ENCODE measurements at places on chromosomes 2 and 18.

DNA sequence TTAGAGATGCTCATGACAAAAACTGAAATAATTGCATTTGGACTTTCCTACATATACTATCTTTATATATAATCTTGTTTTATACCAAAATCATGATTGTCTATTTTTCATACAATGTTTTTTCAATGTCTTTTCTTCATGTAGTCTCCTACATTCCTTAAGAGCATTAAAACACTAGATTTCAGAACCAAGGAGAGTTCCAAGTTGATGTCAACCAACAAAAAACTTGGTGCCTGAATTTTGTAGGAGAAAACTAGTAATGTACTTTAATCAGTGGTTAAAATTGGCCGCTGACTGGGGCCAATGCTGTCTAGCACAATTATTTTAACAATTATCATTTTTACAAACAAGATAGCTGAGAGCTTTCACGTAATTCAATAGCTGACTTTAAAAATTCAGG is 678.8 kb downstream of the DCC start:
- no peak for DNase-seq

- DNase-seq = no peak
These were observed 104.0 kb upstream of the PARD3B start for GRCh38 chr2:204441316-204441715.

GRCh38 chr2:44649381-44649780 is 287.6 kb downstream of the CAMKMT start:
- no peak for DNase-seq

- peak; percentile 73 for DNase-seq
These were observed 34.4 kb downstream of the LGALSL start for GRCh38 chr2:64488050-64488974.

DNA sequence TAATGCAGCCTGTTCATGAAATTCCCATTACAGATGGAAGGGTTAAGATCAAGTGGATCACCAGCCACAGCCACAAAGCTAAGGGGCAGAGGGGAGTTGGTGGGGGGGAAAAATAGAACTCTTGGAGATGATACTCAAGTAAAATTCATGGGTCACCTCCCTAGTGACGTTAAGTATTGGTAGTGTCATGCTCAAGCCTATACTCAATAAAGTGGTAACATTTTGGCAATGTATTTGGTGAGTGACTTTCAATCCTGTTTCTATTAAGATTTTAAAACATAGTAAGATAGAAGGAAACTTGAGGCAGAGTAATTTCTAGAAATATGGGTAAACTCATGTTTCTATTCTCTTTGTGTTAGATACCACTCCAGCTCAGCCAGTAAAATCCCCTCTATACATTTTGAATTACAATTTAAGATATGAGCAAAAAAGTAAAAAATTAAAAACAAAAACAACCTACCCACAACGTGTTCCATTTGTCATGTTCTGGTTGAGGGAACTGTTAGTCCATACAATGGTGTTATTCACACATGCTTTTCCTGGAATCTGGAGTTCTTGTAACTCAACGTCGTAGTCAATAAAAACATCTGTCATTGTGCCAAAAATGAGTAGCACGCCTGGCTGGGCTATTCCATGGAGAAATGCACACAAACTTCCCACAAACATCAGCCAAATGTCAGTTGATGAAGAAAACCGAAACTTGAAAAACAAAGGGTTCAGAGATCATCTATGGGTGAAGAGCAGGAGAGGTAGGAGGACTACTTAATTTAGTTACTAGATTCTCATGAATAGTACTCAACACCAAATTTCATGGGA is 18.1 kb downstream of the ABCB11 start:
- no peak for DNase-seq

- no peak for DNase-seq
These were observed 87.4 kb downstream of the ZNF516 start for GRCh38 chr18:76407681-76408080.

DNA sequence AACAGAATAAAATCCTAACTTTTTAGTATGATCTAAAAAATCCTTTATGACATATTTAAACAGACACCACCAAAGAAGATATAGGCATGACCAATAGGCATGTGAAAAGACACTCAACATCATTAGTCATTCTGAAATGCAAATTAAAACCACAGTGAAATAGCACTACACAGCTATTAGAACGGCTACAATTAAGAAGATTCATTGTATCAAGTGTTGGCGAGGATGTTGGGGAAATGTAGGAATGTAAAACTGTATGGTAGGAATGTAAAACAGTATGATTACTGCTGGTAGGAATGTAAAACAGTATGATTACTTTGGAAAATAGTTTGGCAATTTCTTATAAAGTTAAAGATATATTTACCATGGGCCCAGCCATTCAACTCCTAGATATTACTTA is 253.3 kb upstream of the TCF4 start:
- DNase-seq = no peak

DNA sequence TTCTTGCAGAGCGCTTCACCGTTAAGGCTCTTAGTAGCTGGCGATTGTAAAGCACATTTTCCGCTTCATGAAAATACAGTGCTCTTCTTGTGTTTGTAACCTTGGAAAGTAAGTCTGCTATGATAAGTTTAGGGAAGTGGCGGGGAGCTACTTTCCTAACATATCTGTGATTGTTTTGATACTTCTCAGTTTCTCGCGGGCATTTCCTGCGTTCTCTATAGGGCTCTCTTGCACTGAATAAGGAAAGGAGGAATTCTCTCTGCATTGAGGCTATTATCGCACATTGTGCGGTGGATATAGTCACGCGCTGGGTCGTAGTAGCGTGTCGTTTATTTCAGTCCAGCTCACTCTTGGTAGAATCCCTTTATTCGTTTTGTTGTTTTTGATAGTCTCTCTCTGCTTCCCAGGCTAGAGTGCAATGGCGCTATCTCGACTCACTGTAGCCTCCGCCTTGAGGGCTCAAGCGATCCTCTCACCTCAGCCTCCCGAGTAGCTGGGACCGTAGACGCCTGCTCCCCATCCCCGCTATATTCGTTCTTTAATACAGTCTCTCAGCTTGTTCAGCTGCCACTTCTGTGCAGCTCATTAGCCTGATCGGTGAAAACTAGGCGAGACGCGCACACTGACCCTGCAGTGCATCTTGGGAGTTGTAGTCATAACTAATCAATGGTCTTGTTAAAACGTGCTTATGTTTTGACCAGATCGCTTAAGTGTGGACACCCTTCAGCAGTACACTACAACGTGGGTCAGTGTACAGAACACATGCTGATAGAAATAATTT is 1.0 kb upstream of the PPP4R3B start:
- peak; percentile 27 for DNase-seq

DNA sequence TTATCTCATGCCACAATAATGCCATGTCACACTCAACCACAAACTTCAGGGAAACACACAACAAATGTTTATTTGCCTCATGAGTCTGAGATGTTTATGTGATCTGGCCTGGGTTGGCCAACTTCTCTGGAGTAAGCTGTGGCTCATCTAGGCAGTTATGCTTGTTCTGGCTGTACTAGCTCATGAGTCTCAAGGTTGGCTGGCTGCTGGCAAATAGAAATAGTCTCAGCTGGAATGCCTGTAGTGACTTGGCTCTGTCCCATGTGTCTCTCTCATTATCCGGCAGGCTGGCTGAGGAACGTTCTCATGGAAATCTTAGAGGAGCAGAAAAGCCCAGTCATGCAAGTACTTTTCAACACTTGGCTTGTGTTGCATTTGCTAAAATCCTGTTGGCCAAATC is 234.9 kb upstream of the CDH2 start:
- no peak for DNase-seq

DNA sequence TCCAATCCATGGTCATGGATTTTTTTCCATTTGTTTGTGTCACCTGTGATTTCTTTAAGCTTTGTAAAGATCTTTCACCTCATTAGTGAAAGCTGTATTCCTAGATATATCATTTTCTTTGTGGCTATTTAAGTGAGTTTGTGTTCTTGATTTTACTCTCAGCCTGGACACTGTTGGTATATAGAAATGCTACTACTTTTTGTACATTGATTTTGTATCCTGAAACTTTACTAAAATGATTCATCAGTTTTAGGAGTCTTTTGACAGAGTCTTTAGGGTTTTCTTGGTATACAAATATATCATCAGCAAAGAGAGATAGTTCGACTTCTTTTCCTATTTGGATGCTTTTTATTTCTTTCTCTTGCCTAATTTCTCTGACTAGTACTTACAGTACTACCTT is 12.3 kb downstream of the GKN2 start:
- DNase-seq = no peak

GRCh38 chr2:15348636-15349035 is 212.5 kb downstream of the NBAS start:
- DNase-seq = no peak

- no peak for DNase-seq
These were observed 104.8 kb upstream of the CYP1B1 start for GRCh38 chr2:38180754-38181153.

DNA sequence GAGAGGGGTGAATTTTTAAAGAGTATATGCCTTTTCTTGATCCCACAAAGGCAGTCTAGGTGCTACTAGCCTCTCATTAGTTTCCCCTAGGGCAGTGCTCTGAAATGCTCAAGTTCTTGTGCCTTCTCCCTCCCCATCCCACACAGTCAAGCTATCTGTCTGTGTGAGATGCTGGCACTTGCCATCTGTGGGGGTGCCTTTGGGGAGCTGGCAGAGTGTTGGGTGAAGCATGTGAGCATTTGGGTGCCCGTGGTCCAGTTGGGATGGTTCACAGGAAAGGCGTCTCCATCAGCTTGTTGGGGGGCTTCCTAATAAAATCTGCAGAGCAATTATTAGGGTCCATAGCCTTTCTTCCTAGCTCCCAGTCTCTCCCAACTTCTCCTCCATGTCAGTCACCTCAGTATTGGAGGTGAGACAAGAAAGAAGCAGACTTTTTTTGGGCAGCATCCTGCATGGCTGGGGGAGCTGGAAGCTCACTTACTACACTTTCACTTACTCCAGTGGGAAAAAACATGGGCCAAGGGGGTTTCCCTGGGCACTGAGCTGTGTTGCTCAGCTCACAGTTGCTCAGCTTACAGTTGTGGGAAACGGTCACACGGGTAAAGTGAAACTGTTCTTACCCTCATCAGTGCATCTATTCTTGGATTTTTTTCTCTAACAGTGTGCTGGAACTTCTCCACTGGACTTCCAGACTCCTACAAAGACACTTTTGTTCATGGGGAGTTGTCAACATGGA is 29.3 kb downstream of the COLEC11 start:
- DNase-seq = no peak

DNA sequence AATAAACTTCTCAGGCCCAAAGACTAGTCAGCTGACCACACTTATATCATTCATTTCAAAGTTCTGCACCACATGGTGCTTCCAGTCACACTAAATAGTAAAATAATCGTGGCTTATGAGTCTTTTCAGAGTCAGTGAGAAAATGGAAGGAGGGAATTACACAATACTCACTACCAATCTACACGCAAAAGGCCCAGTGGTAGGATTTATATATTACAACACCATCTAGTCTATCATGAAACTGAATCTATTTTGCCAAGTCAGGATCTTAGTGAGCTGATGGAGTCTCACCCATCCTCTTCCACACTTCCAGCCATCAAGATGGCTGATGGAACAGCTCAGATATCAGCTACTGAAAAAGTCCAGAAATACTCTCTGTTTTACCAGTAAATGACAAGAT is 21.9 kb downstream of the INO80D start:
- no peak for DNase-seq

GRCh38 chr2:39124746-39125057 is 3.9 kb upstream of the SOS1 start:
- DNase-seq = no peak

GRCh38 chr2:101758001-101758400 is 60.5 kb downstream of the MAP4K4 start:
- DNase-seq = no peak

DNA sequence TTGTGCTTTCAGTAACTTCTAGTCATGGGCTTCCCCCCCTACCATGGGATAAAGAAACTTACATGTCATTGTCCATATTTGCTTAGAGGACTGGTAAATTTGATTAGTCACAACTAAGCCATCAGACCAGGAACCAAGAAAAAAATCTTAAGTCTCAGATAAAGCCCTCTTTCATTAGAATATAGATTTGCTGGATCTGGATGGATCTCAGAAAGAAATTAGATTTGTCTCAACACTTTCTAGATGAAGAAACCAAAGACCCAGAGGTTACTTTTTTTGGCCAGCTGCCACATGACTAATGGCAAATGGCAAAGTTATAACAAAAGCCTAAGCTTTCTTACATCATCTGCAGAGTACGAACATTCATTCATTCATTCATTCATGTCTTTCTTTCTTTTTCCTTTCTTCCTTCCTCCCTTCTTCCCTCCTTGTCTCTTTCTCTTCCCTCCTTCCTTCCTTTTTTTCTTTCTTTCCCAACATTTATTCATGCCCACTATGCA is 60.2 kb downstream of the CDCA7 start:
- no peak for DNase-seq

DNA sequence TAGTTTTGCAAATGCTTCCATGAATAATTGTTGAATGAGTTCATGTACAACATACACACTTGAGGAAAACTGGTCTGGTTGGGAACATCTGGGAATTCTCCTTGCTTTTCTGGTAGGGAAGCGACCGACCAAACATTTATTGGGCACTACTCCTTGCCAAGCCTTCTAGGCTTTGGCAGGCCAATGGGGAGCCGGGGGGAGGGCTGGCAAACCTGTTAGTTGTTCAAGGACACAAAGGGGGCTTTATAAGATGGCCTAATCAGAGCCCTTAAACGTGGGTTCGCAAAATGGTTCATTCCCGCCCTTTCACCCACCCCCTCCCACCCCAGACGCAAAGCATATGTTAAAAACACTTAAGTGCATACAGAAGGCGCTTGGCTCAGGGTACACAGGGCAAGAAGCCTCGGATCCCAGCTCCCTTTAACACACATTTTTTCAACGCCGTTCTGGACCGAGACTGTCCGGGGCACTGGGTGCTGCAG is 844 bp upstream of the VSNL1 start:
- DNase-seq = no peak

GRCh38 chr2:159720676-159721075 is 8.4 kb downstream of the MARCHF7 start:
- DNase-seq = no peak

DNA sequence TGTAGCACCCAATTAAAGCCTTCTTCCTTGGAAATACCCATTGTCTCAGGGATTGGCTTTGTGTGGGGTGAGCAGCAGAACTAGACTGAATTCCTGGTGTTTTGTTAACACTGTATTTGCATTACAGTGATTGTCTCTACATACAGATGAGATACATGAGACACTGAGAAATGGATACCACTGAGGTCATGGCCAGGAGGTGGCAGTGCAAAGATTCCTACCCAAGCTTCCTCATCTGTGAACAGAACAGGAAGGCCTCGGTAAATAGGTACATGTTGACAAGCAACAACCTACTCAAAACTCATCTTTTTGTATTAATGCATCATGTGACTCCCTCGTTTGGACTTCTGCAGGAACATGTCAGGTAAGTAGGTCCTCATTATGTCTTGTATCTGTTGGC is 445.8 kb upstream of the RGPD4 start:
- no peak for DNase-seq

DNA sequence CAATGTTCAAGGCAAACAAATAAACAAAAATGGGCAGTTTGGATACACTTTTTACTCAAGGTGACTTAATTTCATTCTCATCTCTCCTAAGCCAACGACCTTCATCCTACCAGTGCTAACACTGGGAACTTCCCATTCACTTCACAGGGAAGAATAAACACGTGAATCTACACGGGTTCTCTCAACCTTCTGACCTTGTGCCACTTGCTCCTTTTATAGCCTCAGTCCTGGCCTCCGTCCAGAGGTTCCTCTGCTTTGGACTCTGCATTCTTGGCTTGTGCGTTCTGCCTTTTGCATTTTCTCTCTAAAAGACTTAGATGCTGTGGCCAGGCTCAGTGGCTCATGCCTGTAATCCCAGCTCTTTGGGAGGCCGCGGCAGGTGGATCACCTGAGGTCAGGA is 13.8 kb downstream of the ZNF2 start:
- DNase-seq = no peak

Measured in stimulated activated CD4-positive, alpha-beta T cell treated with anti-CD3 and anti-CD28 coated beads, Interleukin-15, amount 100 ng/mL, for 48 hours (primary cell).